ENCODE measurements at places on chromosomes 16 and 17. TPM values are rescaled to one million over a fixed set of nuclear protein-coding genes. Genes with fewer than 3 reads are reported as not detected.
A peak's percentile ranks its signal among the peaks of the same experiment; 100 is the strongest.

- no peak for DNase-seq
Observed at GRCh38 chr17:1931844-1932579, 93.1 kb downstream of the RTN4RL1 start.

DNA sequence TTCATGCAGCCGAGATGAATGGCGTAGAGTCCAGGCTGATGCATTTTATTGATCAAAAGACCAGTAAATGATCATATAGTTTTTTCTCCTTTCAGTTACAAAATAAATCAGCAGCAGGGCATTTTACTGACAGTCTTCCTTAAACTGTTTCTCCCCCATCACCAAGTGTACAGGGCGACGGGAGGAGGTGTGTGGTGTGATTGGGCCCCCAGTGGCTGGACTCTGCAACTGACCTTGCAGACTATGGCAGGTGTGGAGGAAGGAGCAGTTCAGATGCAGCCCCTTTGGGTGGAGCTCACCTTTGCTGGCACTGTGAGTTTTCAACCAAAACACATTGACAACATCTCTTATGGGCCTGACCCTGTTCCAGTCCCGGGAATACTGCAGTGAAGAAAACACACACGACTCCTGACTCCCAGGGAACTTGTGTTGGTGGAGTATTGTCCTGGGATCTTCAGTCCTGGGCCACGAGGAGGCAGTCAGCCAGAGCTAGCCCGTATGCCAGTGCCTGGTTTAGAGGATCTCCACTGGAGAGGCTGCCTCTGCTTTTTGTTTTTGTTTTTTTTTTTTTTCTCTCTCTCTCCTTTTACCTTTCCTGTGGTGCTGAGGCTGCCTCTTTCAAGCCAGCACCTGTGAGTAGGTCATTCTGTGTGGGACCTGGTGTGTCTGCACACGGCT lies 29.8 kb downstream of the KIAA0513 start:
- no peak for DNase-seq

The RAB26 gene
- 9.5 TPM for total RNA-seq

The EPOP gene
- 14.1 TPM for total RNA-seq

- no peak for DNase-seq
Observed at GRCh38 chr16:67674851-67675578, 8.4 kb downstream of the C16orf86 start.

- DNase-seq, result no peak
Observed at GRCh38 chr17:47720754-47721533, 12.1 kb upstream of the TBX21 start.

The LPCAT2 gene
- 0.84 TPM for total RNA-seq

- DNase-seq, result no peak
Observed at GRCh38 chr16:3454093-3454492, 10.6 kb downstream of the NAA60 start.

- peak; percentile 60 for DNase-seq
Observed at GRCh38 chr16:29804455-29805231, 1.7 kb upstream of the MAZ start.

The KRT20 gene
- total RNA-seq, result 46.7 TPM

GRCh38 chr17:8803531-8804420 lies 4.6 kb upstream of the MFSD6L start:
- no peak for DNase-seq

The PPP1R27 gene
- total RNA-seq, result not detected

Measured in Caki2 (cell line).